ENCODE measurements at places on chromosomes 4 and X. TPM values are rescaled to one million over a fixed set of nuclear protein-coding genes. Genes with fewer than 3 reads are reported as not detected.

- no peak for DNase-seq
These were observed 19.3 kb downstream of the GPR143 start for GRCh38 chrX:9746148-9746888.

- DNase-seq, result no peak
These were observed 17.2 kb downstream of the FLNA start for GRCh38 chrX:154357205-154357604.

DNA sequence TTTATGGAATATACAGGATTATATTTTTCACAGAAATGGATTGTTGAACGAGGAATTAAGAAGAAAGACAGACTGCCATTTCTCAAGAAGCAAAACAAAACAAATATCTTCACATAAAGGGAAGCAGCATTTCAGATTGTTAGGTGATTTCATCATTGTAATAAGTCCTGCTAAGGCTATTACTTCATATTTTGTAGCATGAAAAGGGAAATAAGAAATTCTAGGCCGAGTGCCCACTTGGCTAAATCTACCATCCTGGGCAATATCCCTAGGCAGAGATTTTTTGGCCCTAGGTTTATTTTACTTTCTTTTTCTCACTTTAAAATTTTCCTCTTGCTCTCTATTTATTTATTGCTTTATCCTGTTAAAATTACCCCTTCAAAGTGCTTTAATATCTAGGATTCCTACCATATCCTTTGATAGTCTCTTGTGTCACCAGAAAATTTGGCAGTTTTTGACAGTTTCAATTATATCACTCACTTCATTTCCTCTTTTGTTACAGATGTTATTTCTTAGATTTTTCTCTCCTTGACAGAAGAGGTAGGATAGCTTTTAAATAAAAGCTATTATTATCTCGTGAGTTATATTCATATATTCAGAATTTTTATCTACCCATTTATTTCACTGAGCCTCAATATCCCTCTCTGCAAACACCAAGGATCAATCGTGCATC lies 142.3 kb downstream of the PDGFC start:
- no peak for DNase-seq

DNA sequence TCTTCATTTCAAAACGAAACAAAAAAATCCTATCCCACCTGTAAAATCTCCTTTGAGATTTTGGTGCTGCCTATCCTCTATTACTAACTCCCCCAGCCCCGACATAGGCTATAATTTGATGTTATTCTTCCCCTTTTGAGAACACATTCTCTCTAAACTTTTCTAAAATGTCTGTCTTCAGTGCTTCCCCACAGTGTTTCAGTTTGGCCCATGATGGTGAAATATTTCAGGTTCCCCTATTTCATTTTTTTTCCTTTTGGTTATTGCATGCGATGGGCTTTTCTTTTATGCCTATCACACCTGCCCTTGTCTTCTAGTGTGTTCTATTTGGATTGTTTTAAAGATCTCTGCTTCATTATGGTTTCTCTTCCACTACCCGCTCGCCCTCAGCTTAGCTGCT lies 14.7 kb downstream of the BCORL1 start:
- DNase-seq, result no peak

GRCh38 chr4:69830560-69831269 lies 29.2 kb downstream of the SULT1E1 start:
- no peak for DNase-seq

DNA sequence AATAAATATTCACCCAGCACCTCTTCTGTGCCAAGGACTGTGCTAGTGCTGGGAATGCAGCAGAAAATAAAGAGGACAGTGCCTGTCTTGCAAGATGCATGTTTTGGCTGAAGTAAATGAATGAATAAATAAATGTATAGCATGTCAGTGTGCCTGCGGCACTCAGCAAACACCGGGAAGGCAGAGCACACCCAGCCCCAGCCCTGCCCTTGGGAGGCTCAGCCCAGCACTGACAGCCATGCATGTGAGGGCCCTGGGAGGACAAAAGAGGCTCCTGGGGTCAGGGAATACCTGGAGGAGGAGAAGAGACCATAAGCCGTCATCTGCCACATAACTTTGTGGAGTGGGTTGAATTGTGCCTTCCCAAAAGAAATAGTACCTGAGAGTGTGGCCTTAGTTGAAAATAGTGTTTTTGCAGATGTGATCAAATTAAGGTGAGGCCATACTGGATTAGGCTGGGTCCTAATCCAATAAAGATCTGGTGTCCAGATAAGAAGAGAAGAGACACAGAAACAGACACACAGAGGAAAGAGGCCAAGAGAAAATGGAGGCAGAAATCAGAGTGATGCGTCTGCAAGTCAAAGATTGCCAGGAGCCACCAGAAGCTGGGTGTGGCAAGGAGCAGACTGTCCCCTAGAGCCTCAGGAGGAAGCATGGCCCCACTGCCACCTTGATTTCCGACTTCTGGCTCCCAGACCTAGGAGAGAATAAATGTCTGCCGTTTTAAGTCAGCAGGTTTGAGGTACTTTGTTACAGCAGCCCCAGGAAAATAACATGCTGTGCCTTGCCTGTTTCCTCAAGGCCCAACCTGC lies 16.3 kb downstream of the C4orf50 start:
- no peak for DNase-seq

- no peak for DNase-seq
These were observed 170.2 kb downstream of the FAT4 start for GRCh38 chr4:125484912-125485311.

DNA sequence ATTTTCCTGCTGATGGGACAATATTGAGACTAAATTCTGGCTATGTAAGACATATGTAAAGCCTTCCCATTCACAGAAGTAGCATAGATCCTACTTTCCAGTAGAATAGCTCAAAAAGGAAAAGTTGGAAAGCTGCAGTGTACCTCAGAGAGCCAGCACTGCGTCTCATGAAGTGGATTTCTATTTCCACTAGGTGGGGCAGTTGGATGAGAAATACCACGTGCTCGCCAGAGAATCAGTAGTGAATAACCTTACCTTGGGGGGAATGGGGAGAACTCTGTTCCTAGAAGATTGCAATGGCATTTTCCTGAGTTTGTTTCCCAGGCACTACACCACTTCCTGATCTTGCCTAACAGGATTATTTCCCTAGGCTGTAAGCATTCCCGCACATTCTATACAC lies 907.1 kb downstream of the FSTL5 start:
- no peak for DNase-seq

DNA sequence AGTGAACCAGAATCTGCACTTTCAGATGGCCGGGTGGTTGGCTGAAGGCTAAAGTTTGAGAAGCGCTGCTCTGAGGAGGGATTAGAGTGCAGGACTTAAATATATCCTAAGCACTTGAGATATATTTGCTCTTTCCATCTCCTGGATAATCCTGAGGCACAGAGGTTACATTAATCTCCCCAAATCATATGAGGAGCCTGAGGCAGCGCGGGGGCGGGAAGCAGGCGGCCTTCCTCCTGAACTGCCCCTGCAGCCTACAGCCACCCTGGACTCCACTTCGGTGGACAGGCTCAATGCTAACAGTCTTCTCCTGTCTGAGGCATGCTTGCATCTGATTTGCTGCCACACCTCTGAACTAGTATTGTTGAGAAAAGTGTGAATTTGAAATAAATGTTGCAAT lies 72.5 kb downstream of the AFAP1 start:
- DNase-seq, result peak; percentile 37

Gene BMPR1B
- total RNA-seq, result 7.7 TPM

DNA sequence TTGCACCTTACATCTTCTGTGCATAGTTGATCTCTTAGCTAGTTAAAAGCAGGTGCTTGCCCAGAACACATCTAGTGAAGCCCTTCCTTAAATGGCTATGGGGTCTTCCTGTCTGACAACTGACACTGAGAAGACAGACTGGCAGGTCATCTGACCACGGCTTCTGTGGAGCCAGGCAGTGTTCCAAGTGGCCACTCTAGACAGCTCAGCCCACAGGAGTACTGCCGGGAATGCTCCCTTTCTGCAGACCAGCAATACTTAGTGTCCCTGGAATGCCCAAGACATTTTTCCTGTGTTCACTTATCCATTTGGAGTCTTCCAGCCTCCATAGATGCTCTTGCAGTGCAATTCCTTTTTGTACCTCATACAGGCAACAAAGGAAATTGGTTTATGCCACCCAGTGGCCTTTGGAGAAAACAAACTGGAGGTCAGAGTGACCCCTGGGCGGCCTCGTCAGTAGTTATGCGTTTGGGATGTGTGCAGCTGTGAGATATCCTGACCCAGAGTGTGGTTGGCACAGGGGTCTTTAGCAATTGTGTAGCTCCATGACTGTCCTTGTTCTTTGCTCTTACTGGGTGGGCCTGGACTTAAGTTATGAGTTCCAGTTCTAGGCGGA lies 335.5 kb downstream of the ARHGAP10 start:
- peak; percentile 60 for DNase-seq

Gene RNF212
- 5.0 TPM for total RNA-seq

GRCh38 chr4:127558489-127559407 lies 74.0 kb upstream of the INTU start:
- peak; percentile 26 for DNase-seq

Gene ATP11C
- 18.1 TPM for total RNA-seq

DNA sequence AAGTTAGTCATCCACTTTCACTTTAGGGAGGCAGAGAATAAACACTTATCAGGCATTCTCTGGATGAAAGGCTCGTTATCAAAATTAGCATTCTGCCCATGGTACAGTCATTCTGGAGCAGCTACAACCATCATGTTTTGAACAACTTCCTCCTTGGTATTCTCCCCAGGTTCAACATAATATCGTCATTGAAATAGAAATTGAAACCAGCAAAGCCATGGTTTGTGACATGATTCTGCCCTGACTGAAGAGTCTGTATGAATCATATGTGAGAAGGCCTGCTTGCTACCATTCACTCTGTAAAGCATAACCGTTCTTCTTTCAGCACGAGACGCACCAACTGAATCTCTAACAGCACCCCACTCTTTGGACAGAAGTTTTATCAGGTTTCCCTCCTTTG lies 127.5 kb upstream of the RADX start:
- DNase-seq, result no peak

DNA sequence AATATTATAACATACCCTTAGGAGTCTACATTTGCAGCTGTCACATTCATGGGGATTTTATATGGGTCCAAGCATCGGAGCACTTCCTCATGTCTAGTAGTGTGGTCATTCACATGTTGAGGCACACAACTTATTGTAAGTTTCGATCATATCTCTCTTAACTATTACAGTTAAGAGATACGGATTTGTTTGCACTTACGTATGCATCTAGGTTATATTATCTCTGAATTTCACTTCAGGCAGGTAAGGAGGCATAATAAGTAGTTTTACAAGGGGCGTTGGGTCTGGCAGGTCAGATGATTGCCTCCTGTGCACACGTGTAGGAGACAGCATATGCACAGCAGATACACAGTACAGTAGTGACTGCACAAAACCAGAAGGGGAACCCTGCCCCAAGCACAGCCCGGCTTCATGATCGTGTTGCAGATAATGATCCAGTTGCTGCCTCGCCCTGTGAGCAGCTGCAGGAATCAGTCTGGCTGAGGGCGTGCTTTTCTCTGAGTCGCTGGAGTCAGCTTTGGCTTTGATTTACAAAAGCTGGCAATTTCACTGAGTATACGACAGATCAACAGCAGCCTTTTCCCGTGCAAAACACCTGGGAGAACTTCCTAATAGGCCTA lies 302.9 kb upstream of the GATB start:
- DNase-seq, result no peak

Gene SGMS2
- 87.4 TPM for total RNA-seq

DNA sequence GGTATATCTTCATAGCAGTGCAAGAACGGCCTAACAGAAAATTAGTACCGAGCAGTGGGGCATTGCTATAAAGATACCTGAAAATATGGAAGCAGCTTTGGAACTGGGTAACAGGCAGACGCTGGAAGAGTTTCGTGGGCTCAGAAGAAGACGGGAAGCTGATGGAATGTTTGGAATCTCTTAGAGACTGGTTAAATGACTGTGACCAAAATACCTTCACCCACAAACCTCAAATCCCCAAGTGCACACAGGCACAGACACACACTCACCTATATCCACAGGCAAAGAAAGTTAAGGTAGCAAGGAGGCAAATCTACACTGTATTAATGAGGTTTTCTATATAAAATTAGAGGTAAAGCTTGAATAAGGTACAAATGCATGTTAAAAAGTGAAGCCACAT lies 14.6 kb upstream of the SPRY1 start:
- no peak for DNase-seq

Gene SLC9B1
- not detected for total RNA-seq

Gene RTL9
- 0.33 TPM for total RNA-seq

Gene RBMXL3
- not detected for total RNA-seq

DNA sequence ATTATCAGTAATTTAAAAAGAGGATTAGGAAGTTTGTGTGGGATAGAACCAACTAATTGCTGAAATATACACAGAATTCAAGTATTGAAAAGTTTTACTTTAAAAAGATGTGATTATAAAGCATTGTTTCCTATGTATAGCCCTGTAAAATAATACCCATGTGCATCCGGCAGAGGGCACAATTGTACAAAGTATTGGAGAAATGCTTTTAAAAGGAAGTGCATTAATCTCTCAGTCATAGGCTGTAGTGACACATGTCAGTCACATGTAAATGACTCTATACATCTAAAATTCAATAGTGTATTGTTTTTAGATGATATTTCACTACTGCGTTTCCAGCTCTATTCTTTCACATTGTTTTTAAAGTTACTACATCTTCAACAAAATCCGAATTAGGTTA lies 9.7 kb upstream of the GEMIN8 start:
- no peak for DNase-seq

DNA sequence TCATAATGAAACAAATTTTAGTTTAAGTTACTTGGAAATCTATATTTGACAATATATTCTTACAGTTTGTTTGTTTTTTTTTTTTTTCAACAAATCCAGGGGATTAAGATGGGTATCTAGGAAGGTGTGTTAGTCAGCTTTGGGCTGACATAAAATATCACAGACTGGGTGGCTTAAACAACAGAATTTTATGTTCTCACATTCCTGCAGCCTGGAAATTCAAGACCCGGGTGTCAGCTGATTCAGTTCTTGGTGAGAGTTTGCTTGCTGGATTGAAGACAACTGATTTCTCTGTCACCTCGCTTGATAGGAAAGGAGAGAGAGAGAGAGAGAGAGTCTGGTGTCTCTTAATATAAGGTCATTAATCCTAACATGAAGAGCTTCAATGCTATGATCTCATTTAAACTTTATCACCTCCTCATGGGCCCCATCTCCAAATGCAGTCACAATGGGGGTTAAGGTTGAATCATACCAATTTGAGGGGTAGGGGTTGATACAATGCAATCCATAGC lies 465.2 kb downstream of the CENPC start:
- no peak for DNase-seq

All from upper lobe of left lung (tissue), 6 donors.